ENCODE measurements at places on chromosomes 7 and 10. TPM values are rescaled to one million over a fixed set of nuclear protein-coding genes. Genes with fewer than 3 reads are reported as not detected.

GRCh38 chr10:53102424-53102823 is 329.8 kb upstream of the MBL2 start:
- H3K4me1 ChIP-seq: no peaks in the 10 kb centered on the region
- H3K36me3 ChIP-seq: no peaks in the 10 kb centered on the region
- H3K4me3 ChIP-seq: no peak overlapping the region
- no peak for DNase-seq

DNA sequence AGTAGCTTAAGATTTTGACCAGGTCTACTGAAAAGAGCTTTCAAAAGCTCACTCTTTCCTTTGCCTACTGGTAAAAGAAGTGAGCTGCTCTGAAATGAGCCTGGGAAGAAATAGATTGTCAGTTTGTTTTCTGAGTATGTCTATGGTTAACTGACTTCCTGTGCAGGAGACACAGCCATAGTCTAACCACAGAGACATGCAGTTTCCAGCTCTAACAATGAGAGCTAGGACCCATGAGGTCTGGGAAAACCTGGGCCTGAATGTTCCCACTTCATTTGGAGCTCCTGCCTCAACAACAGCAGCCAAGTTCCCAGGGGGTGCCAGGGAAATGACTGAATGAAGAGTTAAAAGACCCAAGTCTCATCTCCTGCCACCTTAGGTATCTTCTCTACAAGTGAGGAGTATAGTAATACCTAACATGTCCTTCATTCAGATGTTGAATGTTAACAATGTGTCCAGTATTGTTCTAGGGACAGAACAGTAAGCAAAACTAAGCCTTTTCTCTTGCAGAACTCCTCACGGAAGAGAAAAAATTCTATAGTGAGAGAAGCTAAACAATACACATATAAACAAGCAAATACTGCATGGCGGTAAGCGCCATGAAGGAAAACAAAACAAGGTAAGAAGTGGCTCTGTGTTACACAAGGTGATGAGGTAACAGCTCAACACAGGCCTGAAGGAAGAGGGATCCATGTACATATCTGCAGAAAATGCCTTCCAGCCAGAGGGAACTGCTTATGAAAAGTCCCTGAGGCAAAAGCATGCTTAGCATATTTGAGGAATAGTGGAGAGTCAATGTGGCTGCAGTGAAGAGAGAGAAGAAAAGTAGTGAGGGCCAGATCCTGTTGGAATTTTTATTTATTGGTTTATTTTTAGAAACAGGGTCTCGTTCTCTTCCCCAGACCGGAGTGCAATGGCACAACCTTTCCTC is 26.4 kb upstream of the ANKRD1 start:
- no peak overlapping the region for H3K27ac ChIP-seq
- H3K4me1 ChIP-seq: no peaks in the 10 kb centered on the region
- H3K4me3 ChIP-seq: no peak overlapping the region
- H3K36me3 ChIP-seq: no peaks in the 10 kb centered on the region
- no peaks in the 10 kb centered on the region for H3K27me3 ChIP-seq
- DNase-seq: no peak

DNA sequence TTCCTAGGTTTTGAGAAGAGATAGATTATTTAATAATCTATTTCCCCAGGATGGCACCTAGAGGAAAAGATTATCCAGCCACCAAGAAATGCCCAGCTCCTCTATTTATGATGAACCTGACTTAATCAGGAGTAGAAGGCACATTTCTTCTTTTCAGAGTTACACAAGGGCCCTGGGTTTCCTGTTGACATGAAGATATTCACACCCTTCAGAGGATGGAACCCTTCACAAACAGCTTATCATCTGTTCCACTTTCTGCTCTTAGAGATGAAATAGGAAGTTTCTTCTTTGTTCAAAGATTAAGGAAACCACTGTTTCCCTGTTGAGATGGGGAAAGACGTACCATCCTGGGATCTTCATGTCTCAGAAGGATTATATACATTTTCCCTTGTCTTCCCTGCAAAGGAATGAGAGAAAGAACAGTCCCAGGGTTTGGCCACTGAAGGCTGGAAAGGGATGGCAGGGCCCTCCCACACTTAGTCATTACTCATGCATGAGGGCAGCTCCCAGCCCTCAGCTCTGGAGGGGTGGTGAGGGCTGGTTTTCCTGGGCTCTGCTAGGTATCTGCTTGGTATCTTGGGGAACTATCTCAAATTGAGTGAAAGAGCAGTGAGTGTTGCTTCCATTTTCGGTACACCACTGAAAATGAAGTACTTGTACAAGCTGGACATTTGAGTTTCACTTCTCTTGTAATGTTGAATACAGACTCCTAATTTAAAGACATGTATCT is 64.0 kb downstream of the MTPAP start:
- no peak overlapping the region for H3K4me3 ChIP-seq
- no peak for DNase-seq
- no peaks in the 10 kb centered on the region for H3K27me3 ChIP-seq
- H3K27ac ChIP-seq: no peak overlapping the region
- no peaks in the 10 kb centered on the region for H3K4me1 ChIP-seq

CYP2E1 gene
- 0.39 TPM for total RNA-seq

All from tibial nerve (tissue), 4 donors.